ENCODE measurements at places on chromosomes 2 and 18.

GRCh38 chr2:239269173-239269885, 131.5 kb downstream of the HDAC4 start:
- no peak for DNase-seq

GRCh38 chr18:24177499-24178133, 38.8 kb downstream of the CABYR start:
- DNase-seq = no peak

DNA sequence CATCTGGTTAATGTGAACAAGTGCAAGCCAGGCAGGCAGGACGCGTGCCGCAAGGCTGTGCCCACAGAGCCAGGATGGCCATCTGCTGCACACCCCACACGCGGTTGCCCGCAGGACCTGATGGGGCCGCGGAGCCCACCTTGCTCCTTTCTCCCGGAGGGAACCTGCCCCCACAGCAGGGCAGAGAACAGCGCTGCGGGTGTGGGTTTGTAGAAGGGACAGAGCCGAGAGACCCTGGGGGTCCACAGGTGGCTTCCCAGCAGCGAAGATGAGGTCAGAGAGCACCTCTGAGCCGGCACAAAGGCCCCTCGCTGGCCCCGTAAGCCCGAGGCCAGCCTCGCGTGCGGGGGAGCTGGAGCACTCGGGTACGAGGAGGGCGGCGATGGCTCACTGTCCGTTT, 460.8 kb upstream of the SALL3 start:
- DNase-seq = no peak

DNA sequence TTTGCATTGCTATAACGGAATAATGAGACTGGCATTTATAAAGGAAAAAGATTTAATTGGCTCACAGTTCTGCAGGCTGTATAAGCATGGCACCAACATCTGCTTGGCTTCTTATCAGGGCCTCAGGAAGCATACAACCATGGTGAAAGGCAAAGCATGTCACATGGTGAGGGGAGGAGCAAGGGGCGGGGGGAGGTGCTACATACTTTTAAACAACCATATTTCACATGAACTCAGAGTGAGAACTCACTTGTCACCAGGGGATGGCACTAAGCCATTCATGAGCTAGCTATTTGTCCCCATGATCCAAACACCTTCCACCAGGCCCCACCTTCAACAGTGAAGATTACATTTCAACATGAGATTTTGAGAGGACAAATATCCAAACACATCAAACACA, 188.7 kb downstream of the MBD5 start:
- no peak for DNase-seq

DNA sequence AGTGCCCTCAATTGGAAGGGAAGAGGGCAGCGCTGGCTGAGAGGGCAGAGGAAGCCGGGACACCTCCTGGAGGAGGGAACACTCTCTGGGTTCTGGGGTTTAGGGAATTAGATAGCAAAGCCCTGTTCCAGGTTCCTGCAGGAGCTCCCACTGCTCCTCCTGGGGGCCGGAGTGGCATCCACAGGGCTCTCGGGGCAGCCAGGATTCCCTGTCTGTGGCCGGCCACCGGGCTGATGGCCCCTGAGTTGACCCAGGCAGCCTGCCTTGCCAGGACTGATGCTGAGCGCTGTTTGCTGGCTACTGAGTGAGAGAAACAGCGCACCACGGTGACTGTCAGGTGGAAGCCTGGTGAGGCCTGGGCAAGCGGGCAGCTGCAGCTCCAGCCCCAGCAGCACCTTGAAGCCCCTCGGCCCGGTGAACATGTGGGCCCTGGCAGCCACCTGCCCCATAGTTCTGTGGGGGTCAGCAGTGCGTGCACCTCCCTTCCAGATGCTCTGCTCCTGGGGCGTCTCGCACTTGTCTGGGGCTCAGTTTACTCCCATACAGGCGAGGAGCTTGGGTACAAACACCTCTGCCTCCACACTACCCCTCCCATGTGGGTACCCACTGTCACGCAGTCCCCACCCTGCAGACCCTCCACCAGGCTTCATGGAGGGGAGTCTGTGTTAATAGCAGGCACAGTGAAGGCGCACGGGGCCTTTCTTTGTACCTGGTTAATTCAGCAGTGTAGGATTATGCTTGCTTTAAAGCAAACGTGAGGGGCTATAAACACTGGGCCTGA, 7.7 kb upstream of the ALLC start:
- DNase-seq = no peak

DNA sequence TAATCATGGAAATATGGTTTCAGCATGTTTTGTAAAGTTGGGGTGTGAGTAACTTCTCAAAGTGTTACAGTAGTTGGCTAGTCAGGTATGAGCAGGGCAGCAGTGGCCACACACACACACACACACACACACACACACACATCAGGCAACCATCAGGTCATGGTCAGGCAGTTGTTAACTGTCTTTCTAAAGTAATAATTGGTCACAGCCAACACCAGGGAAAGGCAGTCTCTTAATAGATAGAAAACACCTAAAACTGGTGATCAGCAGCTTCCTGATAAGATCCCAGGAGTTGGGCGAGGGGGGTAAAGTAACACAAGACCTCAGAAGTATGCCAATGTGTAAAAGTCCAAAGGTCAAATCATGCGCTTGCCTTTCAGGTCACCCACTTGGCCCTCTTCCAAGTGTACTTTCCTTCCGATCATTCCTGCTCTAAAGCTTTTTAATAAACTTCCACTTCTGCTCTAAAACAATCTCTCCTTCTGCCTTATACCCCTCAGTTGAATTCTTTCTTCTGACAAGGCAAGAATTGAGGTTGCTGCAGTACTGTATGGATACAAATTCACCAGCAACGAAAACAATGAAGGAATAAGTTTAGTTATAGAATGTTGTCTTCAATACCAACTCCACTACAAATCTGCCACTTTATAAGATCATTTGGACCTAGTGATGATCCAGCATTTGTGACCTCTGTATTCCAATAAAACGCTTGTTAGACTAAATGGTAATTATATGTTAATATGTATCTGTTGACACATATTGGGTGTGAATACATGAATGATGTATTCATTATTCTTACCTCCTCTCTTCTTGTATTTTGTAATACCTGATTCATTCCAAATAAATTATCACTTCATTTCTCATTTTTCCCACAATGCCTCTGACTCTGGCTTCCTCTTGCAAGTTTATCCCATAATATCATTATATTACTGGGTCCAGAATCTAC, 254.3 kb downstream of the METTL4 start:
- DNase-seq = peak; percentile 4

DNA sequence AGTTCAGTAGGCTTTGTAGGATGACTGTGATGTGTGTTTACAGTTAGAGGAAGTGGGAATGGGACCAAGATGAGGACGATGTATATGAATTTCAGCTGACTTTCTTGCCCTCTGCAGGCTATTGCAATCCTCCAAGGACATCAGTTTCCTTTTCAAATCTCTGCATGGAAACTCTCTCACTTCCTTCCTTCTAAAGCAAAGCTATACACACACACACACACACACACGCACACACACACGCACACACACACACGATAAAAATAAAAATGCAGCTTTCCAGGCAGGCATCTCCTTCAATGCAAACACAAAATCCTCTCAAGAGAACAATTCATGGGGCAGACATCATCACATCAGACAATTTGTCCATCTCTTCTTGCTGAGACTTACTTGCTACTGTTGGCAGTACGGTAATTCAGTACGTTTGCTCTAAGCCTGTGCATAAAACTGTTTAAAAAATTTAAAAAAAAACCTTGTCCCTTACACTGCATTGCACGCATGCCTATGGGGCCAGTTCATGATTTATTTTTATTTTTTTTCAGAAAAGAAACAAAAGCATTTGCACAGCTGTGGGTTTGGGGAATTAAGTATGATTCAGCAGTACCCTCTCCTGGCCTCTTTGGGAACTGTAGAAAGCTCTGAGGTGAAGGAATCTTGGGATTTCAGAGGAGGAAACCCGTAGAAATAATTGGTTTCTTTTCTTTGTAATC, 27.1 kb upstream of the ICOS start:
- peak; percentile 47 for DNase-seq

DNA sequence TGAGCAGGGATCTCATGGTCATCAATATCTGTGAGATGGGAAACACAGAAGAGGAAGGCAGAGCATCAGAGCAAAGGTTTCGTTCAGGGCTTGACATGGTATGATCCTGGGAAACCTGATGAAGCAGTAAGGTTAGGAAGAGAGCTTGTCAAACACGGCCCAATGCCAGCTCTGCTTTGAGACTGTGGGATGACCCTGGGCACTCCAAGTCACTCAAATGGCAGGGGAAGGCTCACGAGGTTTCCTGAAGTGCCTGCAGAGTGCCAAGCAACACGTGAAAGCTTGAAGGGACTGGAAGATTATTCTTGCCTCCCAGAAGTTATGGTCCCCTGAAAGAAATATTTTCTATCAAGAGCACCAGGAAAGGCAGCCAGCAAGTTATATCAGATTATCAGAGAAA, 6.5 kb downstream of the MCFD2 start:
- no peak for DNase-seq

DNA sequence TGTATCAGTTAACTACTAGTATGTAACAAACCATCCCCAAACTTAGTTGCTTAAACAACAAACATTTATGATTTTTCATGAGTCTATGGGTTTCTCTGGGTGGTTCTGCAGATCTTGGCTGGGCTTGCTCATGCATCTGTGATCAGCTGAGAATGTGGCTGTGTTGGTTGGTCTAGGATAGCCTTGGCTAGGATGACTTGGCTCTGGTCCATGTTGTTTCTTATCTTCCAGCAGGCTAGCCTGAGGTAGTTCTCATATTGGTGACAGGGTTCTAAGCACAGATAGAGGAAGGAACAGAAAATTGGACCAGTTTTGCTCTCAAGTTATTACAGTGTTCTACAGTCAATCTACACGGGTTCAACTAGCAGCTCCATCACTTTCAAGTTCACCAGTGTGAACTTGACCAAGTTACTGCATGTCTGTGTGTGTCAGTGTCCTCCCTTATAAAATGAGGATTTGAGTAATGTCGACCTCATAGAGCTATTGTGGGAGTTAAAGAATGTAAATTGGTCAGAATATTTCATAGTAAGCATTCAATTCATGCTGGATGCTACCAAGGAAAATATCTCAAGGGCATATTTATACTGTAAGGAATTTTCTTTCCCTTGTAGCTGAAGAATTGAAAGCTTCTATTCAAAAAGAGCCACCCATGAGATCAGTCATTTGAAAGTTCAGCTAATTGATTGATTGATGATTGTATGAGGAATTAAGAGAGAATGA, 65.3 kb downstream of the MYO3B start:
- DNase-seq = no peak

DNA sequence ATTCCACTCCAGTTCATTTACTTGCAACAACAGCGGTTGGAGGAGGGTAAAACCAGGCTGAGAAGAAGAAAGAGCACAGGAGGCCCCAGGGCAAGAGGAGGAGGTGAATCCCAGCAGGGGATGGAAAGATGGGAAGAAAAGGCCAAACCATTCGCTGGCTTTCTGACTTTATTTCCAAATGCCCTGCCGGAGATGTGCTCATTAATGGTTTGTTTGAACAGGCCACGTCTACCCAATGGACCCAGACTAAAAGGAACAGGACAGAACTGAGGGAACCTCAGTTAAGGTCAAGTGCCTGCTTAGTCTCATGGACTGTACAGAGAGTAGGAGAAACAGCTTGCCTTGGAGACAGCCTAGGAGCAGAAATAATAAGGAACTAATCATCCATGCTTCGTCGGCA, 121.6 kb upstream of the NDUFV2 start:
- DNase-seq = no peak

DNA sequence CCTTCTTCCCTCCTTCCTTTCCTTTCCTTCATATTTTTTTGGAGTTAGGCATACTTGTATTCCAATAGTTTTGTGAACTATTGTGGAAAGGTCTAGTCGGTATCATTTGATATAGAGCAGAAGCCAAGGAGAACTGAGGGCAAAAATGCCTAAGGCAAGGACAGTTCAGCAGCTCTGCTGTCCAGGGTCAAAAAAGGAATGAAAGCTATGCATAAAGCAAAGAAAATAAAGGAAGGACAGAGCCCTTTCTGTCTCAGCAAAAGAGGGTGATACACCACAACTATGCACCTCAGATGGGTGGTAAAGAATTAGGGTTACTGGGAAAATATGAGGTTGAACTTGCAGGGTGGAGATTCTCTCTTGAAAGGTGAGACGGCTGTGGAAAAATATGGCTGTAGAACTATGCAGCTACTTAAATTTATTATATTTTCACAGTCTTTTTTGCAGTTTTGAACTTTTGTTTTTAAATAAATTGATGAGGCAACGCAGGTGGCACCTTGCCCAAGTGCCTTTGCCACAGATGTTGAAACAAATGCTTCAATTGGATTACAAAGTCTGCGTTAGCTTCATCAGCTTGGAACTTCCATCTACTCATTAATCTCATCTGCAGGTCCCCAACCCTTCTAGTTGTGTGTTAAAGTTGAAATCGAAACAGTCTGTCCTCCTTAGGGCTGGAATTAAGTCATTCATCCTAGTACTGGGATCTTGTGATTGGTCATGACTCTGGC, 20.8 kb downstream of the LHCGR start:
- DNase-seq = no peak

DNA sequence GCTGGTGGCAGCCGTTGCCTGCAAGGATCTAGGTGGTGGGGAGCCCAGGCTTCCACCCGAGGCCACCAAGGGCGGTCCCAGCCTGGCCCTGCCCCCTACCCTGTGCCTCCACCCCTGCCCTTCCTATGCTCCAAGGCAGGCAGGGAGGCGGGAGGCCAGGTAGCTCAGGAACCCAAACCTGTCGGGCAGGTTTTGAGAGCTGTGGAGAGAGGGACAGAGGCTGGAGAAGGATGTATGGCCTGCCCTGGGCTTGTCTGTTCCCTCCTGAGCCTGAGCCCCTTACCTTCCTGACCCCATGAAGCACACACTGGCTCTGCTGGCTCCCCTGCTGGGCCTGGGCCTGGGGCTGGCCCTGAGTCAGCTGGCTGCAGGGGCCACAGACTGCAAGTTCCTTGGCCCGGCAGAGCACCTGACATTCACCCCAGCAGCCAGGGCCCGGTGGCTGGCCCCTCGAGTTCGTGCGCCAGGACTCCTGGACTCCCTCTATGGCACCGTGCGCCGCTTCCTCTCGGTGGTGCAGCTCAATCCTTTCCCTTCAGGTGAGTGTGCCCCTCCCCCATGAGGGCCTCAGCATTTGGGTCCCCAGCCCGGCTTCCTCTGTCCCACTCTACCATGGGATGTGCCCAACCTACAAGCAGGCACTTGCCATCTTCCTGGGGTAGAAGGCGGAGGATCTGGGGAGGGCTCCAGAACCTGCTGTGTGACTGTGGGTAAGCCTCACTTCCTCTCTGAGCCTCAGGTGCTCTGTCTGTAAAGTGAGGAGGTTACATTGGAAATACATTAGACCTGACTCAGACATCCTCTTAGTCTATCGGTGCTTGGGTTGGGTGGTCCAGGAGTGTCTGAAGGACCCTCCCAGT, at the start of gene PROM2:
PROM2 (plus strand) TSS at position 159 of the 860 bp plus-strand sequence; CDS start at position 296, 137 bp downstream.
- DNase-seq = no peak

GRCh38 chr18:29840089-29840488, 1202.5 kb downstream of the DSC3 start:
- peak; percentile 68 for DNase-seq
